ENCODE measurements at places on chromosomes 13 and 19.
A peak's percentile ranks its signal among the peaks of the same experiment; 100 is the strongest.

DNA sequence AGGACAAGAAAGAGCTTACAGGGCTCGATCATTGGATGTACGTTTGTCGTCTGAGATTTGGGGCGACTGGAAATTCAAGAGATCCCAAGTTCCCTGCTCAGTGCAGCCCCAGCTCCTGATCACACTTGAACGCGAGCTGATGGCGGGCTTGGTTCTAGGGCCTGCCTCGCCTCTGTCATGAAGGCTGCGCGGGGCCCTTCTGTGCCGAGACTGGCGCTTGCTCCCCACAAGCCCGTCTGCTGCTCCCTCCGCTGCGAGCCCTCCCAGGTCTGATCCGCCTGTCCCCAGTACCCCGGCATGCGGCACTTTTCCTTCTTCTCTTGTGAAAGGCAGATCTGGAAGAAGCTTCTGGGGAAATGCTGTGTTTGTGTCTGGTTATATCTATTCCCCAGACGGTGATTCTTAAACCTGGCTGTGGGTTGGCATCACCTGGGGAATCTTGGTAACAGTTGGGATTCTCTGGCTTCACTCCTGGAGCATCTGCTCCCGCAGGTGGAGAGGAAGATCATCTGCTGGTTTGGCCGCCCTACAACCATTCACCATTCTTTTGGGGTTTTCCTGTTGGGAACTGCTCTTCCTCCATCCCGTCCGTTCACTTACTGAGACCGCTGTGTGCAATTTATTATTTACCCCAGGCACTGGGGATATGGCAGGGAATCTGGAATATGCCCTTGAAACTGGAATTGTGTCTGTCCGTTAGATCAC is 43.6 kb downstream of the SIPA1L3 start:
- no peak for DNase-seq

DNA sequence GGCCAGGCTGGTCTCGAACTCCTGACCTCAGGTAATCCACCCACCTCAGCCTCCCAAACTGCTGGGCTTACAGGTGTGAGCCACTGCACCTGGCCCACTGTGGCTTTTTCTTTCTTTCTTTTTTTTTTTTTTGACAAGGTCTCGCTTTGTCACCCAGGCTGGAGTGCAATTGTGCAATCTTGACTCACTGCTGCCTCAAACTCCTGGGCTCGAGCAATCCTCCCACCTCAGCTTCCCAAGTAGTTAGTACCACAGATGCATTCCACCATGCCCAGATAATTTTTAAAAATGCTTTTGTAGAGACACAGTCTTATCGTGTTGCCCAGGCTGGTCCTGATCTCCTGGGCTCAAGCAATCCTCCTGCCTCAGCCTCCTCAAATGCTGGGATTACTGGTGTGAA is 12.1 kb upstream of the FCGBP start:
- DNase-seq, result no peak

DNA sequence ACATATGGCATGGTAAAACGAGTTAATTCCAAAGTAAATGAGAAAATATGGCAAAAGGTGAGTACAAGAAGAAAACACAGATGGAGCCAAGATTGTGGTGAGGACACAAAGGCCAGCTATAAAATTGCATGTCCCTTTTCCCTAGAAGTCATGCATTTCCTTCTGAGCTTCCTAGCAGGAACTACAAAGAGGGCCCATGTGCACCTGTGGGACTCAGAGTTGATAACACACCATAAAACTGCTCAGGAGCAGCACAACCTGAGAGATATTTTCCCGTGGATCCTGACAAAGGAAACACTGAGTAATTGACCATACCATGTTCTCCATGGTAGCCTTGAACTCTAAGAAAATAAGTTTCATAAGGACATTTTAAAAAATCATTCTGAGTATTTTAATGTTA is 228.3 kb downstream of the DLEU7 start:
- DNase-seq, result no peak

- no peak for DNase-seq
These were observed 191.8 kb downstream of the GPC6 start for GRCh38 chr13:93418398-93418797.

GRCh38 chr19:30718707-30719106 is 346.5 kb downstream of the ZNF536 start:
- no peak for DNase-seq

DNA sequence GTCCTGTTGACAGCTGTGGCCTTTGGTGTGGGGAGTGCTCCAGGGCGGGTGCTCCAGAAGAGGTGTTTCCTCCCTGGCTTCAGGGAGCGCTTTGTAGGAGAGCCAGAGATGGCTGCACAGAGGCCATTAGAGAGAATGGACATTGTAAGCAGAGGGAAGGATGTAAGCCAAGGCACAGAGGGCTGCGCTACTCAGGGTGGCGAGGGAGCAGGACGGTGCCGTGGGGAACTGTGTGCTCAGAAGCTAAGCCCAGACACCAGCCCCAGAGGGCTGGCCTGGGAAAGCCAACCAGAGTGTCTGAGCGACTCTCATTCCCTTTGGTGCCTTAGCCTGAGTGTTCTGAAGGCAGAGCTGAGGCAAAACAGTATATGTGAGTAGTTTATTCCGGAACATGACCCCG is 92.2 kb downstream of the TSHZ3 start:
- DNase-seq, result no peak

GRCh38 chr13:22012686-22013085 is 341.8 kb downstream of the FGF9 start:
- peak; percentile 34 for DNase-seq

DNA sequence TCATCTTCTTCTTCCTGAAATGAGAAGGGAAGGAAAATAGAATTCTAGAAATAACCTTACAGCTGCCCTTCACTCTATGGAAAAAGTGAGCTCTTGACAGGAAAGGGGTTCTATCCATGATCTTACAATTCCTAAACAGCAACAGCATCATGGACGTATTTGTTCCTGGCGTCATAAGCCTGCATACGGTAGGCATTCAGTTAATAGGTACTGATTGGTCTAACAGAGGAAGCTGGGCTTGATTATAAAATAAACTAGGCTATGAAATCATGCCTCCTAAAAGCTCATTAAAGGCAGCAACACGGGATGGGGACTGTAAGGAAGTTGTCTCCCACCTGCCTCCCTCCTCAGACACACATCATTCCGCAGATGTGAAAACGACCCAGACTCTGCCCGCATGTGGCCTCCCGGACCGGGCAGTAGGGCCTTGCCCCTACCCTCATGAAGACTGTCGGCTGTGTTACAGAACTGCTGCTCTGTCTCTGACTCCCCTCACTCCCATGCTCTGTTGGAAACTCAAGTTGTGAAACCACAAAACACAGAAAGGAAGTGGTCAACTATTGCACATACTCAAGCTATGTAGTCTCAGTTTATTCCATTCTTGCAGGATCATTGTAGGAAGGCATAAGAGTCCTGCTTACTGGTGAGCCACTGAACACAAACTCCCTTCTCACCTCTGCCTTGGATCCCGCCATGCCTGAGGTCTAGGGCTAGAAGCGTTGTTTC is 129.8 kb downstream of the DLEU7 start:
- DNase-seq, result no peak

DNA sequence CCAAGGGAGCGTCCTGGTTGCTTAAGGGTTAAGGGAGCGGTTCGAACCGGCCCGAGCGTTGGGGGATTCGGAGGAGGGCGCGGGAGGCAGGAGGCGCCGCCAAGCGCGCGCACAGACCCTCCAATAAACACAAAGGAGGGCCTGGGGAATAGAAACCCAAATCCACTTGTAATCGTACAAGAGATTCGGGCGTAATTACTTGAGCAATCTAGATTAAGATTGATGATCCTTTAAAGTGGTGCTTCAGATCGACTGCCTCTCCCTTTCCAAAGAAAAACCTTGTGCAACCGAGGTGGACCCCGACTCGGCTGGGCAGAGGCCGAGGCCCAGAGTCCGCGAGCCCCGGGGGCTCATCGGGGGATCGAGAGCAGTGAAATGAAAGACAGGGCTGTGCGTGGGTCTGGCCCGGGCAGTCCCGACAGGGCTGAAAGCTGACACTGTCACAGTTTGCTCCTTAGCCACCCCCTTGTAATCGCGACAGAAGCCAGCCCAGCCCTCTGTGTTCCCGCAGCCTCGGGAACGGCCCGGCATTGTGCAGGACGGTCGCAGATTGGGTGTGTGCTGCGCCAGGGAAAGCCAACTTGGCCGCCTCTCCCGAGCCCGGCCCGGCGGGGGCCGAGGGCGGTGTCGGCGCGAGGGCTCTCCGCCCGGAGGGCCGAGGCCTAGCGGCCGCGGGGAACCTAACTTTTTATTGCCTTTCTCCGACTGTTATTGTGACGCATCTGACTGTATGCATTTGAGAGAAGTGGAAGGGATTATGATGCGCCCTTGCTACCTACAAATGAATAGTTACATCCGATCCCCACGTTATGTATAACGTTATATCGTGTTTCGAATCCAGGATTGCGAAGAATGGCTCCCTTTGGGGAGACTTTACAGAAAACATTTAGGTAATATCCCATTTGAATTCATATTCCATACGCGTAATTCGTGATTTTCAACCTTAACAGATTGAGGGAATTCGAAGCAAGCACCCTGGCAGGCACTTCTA is 5.5 kb downstream of the MAB21L1 start:
- DNase-seq, result peak; percentile 78

- no peak for DNase-seq
These were observed 6.3 kb downstream of the RPL36 start for GRCh38 chr19:5696196-5697021.

GRCh38 chr13:32448972-32449371 is 21.0 kb upstream of the N4BP2L1 start:
- DNase-seq, result no peak

DNA sequence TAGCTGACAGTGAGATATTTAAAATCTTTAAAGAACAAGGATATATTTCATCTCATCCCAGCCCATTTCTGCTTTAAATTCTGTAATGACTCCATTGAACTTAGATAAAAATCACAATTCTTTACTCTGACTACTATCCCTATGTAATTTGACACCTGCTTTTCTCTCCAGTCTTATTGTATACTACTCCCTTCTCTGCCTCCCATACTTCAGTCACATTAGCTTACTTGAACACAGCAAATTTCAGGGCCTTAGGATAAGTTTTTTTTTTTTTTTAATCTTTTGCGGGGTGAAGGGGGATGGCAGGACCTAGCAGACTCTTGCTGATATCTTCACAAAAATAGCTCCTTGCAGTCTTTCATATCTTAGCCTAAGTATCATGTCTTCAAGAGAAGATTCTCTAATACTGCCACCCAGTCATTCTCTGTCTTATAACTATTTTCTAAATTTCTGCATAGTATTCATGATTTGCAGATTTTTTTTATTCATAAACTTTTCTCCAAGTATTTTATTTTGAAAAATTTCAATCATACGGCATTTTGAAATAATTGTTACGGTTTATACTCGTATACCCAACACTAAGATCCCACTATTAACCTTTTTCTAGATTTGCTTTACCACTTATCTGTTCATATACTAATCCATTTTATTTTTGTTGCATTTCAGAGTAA is 151.4 kb downstream of the PCCA start:
- no peak for DNase-seq

DNA sequence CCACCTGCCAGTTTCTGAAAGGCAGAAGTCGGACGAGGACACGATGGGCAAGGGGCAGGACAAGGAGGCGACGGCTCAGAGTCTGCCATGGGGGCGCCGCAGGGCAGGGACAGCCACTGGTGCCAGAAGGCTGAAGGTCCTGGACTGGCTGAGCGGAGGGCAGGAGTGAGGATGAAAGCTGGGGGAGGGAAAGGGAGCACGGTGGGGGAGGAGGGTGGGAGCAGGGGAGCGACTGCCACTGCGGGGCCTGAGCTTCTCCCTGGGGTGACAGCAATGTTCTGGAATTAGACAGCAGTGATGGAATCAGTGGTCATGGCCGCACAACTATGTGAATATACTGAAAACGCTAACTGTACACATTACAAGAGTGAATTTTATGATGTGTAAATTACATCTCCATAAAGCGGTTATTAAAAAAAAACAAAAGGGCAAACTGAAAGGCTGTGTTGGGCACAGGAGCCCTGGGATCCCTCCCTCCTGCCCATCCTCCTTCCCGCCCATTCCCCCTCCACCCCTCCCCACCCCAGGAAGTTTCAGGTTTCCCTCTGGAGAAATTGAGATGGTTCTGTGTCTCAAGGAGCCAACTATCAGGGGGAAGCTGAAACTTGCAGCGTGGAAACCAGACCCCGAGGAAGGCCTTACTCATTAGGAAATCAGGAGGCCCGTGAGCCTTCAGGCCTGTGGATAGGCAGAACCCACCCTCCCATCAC is 15.9 kb downstream of the MLLT1 start:
- no peak for DNase-seq

- no peak for DNase-seq
These were observed 6.1 kb downstream of the SAFB start for GRCh38 chr19:5628919-5629481.

DNA sequence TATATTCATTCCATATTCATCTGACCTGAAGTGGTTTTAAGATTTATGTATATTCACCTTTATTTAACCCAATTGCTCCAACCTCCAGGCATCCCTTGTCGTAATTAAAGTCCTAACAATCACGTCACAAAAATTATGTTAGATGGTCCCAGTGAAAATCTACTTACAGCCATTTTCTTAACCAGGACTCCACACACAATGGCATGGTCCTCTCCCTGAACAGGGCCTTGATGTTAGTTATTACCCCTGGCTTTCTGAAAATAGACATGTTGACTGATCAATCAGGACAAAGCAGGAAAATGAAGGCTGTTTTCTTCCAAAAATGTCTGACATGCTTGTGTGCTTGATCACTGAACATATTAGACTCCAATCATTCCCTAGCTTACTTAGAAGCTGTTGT is 542.7 kb upstream of the SLITRK5 start:
- DNase-seq, result no peak

Data from NCI-H524 (cell line).